ENCODE measurements at places on chromosomes 2 and 18. TPM values are rescaled to one million over a fixed set of nuclear protein-coding genes. Genes with fewer than 3 reads are reported as not detected.

DNA sequence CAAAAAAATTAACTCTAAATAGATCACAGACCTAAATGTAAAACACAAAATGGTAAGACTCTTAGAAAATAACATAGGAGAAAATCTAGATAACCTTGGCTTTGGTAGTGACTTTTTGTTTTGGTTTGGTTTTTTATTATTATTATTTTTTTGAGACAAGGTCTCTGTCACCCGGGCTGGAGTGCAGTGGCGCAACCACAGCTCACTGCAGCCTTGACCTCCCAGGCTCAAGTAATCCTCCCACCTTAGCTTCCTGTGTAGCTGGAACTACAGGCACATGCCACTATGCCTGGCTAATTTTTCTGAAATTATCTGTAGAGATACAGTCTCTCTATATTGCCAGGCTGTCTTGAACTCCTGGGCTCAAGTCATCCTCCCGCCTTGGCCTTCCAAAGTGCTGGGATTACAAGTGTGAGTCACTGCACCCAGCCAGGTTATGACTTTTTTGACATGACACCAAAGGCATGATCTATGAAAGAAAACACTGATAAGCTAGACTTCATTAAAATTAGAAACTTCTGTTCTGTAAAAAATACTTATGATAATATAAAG, 88.0 kb downstream of the HNRNPLL start:
- DNase-seq, result no peak

GRCh38 chr2:20048488-20049448, 2.7 kb downstream of the LAPTM4A start:
- DNase-seq, result no peak

GRCh38 chr18:22848615-22849014, 84.5 kb upstream of the RBBP8 start:
- DNase-seq, result no peak

- DNase-seq, result no peak
These were observed 156.3 kb downstream of the ZNF516 start for GRCh38 chr18:76338619-76339245.

DNA sequence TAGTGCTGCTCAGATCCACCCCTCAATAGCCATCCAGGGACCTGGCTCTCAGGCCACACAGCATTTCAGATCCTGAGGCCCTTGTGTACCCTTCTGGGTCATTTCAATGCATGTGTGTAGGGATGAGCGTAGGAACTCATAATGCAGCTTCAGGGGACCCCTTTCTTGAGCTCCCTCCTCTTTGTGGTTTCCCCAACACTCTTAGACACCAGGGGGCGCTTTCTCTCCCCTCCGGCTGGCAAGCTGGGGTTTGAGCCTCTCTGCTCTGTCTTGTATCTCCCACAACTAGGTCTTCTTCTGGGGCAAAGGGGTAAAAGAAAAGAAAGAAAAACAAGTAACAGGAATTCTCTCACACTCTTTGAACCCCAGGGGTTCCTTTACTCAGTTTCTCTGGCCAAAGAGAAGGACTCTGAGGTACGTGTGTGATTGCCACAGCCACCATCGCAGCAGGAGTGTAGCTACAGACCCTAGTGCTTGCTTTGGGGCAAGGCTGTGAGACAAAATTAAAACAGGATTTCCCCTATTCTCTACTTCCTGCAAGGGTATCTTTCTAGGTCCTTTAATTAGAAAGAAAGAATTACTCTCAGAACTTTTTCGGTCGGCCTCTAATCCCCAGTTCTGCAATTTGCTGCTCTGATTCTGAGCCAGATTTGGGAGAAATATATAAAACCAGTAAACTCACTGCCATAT, 38.0 kb downstream of the CABYR start:
- peak; percentile 23 for DNase-seq

DNA sequence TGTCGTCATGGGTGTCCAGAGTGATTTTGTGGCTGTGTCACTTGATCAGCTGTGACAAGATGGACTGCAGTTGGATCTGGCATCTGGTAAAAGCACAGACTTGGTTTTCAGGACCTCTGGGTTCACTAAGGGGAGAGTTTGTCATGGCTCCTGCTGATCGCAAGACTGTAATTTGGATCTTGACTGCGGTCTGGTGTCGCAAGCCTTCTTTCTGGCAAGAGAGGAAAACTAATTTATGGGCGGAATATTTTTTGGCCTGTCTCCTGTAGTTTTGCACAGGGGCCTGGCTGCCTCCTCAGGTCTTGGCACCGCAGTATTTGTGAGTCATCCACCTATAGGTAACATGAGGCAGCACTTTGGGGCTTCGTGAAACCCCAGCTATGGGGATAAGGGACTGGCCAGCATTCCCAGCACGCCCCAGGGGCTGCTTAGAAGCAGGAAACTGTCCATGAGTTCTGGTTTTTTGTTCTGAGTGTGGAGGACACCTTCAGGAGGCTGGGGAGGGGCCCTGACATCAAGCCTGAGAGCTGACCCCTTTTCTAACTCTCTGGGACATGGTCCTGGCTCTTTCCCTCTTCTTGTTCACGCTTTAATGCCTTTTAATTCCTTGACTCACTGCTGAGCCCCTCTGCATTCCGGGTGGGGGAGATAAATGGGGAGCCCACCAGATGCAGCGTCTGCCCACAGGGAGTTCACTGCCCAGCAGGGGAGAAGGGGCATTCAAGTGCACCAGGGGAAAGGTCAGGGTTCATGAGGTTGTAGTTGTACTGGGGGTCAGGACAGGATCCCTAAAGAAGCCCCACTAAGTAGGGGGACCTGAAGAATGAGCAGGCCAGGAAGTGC, 12.2 kb downstream of the SH3BP4 start:
- no peak for DNase-seq

- no peak for DNase-seq
These were observed 86.0 kb downstream of the ABCA12 start for GRCh38 chr2:215052404-215052803.

DNA sequence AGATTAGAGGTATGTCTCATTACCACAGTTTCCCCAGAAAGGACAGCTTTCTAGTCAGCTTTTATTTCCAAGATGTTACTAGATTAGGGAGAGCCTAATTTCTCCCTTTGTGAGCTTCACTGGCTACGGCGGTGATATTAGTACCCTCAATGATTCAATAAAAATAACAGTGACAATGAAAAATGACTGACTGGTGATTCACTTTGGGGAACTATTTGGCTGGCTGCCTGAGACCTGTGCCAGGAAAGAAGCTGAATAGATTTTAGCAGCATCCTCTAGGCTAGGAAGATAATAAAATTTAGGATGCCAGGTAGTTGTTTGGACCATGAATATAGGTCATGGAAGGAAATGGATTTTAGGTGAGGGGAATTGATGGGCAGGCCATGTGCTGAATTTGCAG, 178.7 kb downstream of the FMNL2 start:
- DNase-seq, result no peak

DNA sequence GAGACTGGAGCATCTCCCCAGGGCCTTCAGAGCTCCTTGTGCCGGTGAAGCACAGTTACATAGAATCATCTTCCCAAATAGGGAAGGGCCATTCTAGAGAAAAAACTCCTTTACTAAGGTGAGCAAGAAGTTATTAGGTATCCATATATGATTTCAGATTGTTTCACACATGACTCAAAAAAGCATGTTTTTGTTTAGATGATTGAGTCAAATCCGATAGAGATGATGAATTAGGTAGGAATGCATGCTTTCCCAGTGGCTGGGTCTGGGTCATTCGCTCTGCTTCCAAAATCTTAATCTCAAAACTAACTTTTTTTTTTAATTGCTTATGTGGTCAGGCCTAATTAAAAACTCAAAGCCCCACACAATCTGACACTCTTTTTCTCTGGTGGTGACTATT, 3.8 kb downstream of the NT5C1B start:
- no peak for DNase-seq

DNA sequence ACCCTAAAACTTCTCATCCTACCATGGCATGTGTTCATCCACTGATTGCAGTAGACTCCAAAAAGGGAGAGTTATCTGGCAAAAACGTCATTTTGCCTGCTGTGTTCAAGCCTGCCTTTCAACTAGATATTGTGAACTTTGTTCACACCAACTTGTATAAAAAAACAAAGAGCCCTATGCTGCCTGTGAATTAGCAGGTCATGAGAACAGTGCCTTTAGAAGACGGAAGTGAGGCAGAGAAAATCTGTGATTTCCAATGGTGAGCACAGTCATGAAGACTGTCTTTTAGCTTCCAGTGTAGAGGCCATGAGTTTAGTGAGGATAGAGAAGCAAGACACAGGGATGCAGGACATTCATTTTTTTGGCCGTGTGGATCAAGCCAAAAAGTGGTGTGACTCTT, 103.6 kb upstream of the PGAP1 start:
- no peak for DNase-seq

DNA sequence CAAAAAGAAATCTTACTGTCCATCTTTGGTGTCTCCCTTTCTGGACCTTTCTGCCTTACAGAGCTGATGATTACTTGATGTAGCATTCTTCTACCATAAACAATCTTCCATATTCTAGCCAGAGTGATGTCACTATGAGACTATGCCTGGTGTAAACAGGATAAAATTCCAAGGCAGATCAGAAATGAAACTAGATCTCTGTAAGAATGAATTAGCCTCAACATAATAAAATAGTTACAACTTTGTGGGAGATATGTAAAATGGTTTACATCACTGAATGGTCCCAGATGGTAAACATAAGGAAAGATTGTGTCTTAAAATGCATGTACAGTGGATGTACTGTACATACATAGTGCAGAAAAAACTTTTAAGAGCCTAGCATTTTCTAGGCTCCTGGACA, 112.3 kb upstream of the ZNF521 start:
- no peak for DNase-seq

- no peak for DNase-seq
These were observed 795.1 kb upstream of the HS6ST1 start for GRCh38 chr2:129113776-129114175.

DNA sequence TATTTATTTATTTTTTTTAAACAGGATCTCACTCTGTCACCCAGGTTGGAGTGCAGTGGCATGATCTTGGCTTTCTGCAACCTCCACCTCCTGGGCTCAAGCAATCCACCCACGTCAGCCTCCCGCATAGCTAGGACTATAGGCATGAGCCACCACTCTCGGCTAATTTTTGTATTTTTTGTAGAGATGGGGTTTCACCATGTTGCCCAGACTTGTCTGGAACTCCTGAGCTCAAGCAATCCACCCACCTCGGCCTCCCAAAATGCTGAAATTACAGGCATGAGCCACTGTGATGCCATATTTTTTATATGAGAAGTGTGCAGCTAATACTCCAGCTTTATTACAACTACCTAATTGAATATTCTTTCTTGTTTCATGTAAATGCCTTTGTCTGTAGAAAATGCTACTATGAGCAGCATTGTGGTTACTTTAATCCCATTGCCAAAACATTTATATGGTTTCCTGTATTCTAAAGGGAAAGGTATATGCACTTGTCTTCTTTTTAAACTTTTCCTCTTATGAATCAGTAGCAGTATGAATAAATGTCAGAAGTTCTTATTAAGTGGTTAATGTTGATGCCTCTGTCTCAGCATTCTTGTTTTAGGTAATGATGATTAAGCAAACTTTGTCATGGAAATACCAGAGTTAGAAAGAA, 9.5 kb upstream of the BCL2L11 start:
- no peak for DNase-seq

- DNase-seq, result peak; percentile 32
These were observed 779 bp upstream of the TRIB2 start for GRCh38 chr2:12716032-12716281.

- peak; percentile 29 for DNase-seq
These were observed 42.7 kb downstream of the ACSL3 start for GRCh38 chr2:222903234-222904220.

GRCh38 chr2:122929347-122929746, 1095.7 kb upstream of the CNTNAP5 start:
- DNase-seq, result no peak

DNA sequence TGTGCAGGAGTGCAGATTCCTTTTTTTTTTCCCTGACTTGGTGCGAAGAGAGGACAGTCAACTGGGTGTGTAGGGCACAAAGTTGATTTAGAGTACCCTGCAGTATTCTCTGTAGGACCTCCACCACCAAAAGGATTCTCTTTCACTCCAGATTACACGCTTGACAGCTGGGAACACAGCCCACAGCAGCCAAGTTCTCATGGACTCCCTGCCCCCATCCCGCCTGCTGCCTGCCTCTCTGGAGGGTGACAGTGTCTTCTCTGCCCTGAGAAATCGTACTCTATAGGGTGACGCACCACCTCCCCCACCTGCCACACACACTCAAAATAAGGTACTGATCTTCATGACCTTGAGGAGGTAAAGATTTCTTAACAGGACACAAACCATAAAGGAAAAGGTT, 26.6 kb upstream of the IHH start:
- no peak for DNase-seq

GRCh38 chr2:232448304-232448690, 7.7 kb upstream of the ALPI start:
- no peak for DNase-seq

DNA sequence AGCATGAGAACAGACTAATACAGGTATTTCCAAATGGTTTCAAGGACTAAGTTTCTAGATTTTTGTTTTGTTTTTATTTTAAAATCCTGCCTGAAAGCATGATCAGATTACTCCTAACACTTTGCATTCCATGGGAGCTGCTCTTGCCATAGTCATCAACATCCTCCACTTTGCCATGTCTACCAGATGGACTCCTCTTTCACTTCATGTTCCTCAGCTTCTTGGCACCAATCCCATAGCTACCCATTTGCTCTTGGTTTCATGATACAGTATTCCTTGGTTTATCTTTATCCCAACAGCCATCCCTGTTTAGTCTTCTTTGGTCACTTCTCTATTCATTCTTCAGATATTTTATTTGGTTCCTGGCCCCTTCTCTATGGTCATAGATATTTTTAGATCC, 154.2 kb upstream of the CCDC195 start:
- DNase-seq, result no peak

GRCh38 chr2:44389895-44390294, 28.1 kb downstream of the CAMKMT start:
- DNase-seq, result no peak

GRCh38 chr18:5997361-5997760, 102.0 kb upstream of the TMEM200C start:
- no peak for DNase-seq

DNA sequence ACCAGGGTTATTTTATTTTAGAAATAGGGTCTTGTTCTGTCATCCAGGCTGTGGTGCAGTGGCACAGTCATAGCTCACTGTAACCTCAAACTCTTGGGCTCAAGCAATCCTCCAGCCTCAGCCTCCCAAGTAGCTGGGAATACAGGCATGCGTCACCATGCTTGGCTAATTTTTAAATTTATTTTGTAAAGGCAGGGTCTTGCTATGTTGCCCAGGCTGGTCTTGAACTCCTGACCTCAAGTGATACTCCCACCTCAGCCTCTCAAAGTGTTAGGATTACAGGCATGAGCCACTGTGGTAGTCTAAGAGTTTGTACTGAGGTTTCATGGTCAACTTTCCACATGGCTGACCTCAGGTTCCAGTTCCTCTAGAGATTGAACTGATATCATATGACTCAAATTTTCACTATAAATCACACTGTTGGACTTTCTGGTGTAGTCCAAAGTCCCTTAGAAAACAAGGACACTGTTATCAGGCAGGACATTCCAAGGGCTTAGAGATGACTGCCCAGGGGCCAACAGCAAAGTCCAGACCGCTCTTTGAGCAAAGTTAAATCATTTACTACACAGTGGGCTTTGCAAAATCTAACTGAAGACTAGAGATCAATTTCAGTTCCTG, 82.0 kb upstream of the MEX3C start:
- DNase-seq, result peak; percentile 62

The RDH14 gene
- polyA plus RNA-seq, result 30.6 TPM

The CREG2 gene
- 4.3 TPM for polyA plus RNA-seq

The TPO gene
- 0.30 TPM for polyA plus RNA-seq

The IGFBP2 gene
- polyA plus RNA-seq, result 242 TPM

The SLC9A2 gene
- 2.1 TPM for polyA plus RNA-seq

The C1QL2 gene
- 0.18 TPM for polyA plus RNA-seq

The C1D gene
- 42.1 TPM for polyA plus RNA-seq

The SCN3A gene
- 5.5 TPM for polyA plus RNA-seq

Measured in large intestine (tissue), 12 donors.